Stimulated activated memory B cell treated with anti-CD40 and anti-IgM and Interleukin-4, amounts not matched to agents 10 μg/mL and 1 μg/mL and 100 μg/mL, for 72 hours (primary cell): ENCODE measurements at places on chromosomes 1 and 21.
A peak's percentile ranks its signal among the peaks of the same experiment; 100 is the strongest.

GRCh38 chr1:236325567-236325966 lies 43.8 kb upstream of the ERO1B start:
- ATAC-seq = no peak
- peaks cover 13% of the 10 kb centered on the region for H3K36me3 ChIP-seq
- no peak overlapping the region for H3K4me3 ChIP-seq

DNA sequence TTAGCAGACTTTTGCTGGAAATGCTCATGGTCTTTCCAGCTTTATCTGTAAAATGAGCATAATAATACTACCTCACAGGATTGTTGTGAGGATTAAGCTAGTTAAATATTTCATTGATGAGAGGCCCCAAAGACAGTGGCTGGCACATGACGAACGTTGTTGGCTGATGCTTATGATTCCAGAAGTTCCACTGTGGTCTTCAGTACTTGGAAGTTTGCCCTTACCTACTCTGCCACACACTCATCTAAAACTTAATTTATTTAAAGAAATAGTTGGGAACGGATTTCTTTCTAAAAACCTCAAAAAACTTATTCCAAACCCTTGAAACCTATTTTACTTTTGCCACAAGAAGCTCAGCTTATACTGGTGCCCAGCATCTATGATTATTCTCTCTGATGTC lies 170.7 kb downstream of the DHRS3 start:
- no peak overlapping the region for H3K27ac ChIP-seq
- ATAC-seq = no peak
- H3K4me3 ChIP-seq = no peak overlapping the region

DNA sequence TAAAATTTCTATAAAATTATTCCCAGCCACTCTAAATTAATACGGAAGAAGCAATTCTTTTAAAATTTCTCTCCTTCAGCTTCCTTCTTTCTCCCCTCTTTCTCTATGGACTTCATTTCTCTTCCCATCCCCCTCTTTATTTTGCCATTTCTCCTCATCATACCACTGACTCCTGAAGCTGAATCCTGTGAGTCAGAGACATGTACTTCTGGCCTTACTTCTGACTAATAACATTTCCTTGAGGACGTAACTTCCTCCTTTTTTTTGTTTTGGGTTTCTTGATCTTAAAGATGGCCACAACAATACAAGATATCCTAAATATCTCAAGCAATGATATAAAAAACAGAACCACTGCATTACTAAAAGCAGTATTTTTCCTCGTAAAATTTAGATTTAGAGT lies 63.6 kb upstream of the DENND1B start:
- peaks cover 16% of the 10 kb centered on the region for H3K4me1 ChIP-seq
- H3K27me3 ChIP-seq = peaks cover 8% of the 10 kb centered on the region
- peak; percentile 67 for ATAC-seq
- H3K27ac ChIP-seq = no peak overlapping the region

GRCh38 chr1:21468599-21468998 lies 28.7 kb downstream of the NBPF3 start:
- peaks cover 31% of the 10 kb centered on the region for H3K36me3 ChIP-seq
- no peaks in the 10 kb centered on the region for H3K4me1 ChIP-seq
- ATAC-seq = no peak
- no peak overlapping the region for H3K4me3 ChIP-seq
- no peaks in the 10 kb centered on the region for H3K27me3 ChIP-seq

DNA sequence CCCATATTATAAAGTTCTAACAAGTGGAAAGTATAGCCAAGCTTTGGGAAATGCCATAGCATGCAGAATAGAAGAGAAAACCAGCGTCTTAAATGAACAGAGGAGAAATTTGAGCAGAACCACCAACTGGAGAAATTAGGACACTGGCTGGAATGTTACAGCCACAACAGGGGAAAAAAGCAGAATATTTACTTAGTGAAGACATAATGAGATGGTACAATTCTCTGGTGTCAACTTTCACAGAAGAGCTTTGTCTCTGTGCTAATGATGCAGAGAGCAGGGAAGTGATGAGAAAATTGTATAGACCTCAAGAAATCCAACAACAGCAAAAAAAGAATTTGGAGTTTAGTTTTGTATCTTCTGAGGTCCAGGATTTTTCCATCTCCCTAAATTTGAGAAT lies 249.7 kb downstream of the KIF26B start:
- peaks cover 10% of the 10 kb centered on the region for H3K27me3 ChIP-seq
- H3K27ac ChIP-seq = no peak overlapping the region
- no peak overlapping the region for H3K4me3 ChIP-seq

DNA sequence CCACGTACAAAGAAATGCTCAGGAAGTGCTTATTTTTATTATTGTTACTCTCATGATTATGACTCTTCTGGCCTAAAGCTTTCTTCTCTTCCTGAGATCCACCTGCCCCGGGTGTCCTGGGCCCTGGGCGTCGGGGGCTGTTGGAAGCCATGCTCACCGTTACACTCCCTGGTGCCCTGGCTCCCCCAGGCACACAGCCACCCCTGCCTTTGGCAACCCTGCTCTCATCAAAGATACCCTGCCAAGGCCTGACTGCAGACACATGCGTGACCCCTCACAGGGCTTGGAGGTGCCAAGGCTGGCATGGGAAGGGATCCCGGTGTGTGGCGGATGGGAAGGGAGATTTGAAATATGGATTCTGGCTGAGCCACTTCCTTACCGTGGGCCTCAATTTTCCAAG lies 3.3 kb upstream of the KISS1 start:
- no peaks in the 10 kb centered on the region for H3K4me1 ChIP-seq
- peaks cover 69% of the 10 kb centered on the region for H3K27me3 ChIP-seq
- no peaks in the 10 kb centered on the region for H3K36me3 ChIP-seq
- ATAC-seq = no peak
- no peak overlapping the region for H3K4me3 ChIP-seq

GRCh38 chr1:5492846-5493245 lies 499.4 kb downstream of the NPHP4 start:
- H3K4me1 ChIP-seq = no peaks in the 10 kb centered on the region
- no peak overlapping the region for H3K4me3 ChIP-seq

DNA sequence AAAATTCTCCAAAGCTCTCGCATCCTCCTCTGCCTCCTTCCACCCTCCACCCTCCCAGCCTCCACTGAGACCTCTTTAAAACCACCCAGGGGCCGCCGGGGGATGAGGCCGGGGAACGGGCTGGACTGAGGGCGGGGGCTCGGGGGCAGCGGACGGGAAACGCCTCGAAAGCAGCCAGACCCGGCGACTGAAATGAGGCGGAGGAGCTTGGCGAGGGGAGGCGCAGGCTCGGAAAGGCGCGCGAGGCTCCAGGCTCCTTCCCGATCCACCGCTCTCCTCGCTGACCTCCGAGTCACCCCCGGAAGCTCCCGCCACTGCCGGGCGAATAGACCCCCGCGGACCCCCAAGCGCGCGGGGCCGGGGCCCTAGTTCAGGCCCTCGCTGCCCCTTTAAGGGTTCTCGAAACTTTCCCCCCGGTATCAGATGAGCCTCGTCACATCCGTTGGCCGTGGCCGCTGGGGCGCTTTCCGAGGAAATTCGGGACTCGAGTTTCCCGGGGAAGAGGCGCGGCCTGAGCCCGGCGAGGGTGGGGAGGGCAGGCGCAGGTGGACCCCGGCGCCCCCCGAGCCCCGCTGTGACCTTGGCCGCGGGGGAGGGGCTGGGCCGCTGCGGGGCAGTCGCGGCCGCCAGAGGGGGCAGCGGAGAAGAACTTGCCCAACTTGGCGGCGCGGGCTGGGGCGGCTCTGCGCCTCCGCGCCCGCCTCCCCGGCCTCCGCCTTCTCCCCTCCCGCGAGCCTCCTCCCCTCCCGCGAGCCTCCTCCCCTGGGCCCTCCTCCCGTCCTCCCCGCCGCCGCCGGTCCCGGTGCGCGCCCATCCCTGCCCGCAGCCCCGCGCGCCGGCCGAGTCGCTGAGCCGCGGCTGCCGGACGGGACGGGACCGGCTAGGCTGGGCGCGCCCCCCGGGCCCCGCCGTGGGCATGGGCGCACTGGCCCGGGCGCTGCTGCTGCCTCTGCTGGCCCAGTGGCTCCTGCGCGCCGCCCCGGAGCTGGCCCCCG lies at the start of gene BACE2:
TSS of gene BACE2 (plus strand) at position 813 of the 995 bp plus-strand sequence. CDS start at position 917, 104 bp downstream.
- H3K27ac ChIP-seq = peak within 1 kb of the TSS; percentile 71
- peaks cover 1% of the 10 kb centered on the region for H3K36me3 ChIP-seq
- peak; percentile 90 for ATAC-seq
- no peaks in the 10 kb centered on the region for H3K27me3 ChIP-seq

GRCh38 chr1:243748706-243749283 lies 101.2 kb downstream of the AKT3 start:
- peak; percentile 81 for ATAC-seq
- H3K4me1 ChIP-seq = peaks cover 20% of the 10 kb centered on the region
- peaks cover 5% of the 10 kb centered on the region for H3K36me3 ChIP-seq

DNA sequence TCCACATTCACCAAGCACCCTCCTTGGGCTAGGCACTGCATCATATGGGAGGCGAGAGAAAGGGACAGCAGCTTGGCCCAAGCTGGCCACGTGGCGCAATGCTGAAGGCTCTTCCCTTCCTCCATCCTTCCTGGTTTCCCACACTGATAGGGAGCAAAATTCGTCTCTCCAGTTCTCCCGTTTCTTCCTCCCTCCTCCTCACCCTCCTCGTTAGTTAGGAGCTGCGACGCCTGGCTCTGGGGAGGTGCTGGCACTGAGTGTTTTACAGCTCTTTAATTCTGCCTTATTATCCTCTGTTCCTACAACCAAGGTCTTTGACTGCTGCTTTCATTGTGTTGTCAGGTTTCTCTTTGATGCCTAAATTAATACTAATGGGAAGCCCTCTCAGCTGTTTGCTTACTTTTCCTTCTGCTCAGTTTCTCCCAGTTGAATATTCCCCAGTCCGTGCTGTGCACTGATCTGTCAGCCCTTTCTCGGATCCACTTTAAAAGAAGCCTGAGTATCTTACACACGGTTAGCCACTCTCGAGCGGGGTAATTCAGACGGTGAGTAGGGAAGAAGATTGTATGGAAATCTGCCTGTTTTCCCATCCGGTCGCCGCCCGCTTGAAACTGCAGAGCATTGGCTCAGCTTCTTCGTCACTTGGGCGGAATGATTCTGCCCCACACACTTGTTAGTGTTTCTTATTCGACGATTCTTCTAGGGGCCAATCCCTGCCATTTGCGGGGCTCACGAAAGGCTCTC lies 56.2 kb upstream of the SMYD2 start:
- H3K27ac ChIP-seq = no peak overlapping the region
- no peaks in the 10 kb centered on the region for H3K36me3 ChIP-seq
- H3K4me1 ChIP-seq = peaks cover 11% of the 10 kb centered on the region
- peaks cover 52% of the 10 kb centered on the region for H3K27me3 ChIP-seq
- no peak for ATAC-seq

GRCh38 chr1:90106311-90106710 lies 111.4 kb downstream of the ZNF326 start:
- no peaks in the 10 kb centered on the region for H3K4me1 ChIP-seq
- no peak overlapping the region for H3K4me3 ChIP-seq
- H3K36me3 ChIP-seq = no peaks in the 10 kb centered on the region
- no peak for ATAC-seq
